ENCODE measurements at places on chromosomes 13 and 19. TPM values are rescaled to one million over a fixed set of nuclear protein-coding genes. Genes with fewer than 3 reads are reported as not detected.

- DNase-seq, result no peak
These were observed 33.7 kb upstream of the TPM4 start for GRCh38 chr19:16042533-16043085.

UCHL3 gene
- total RNA-seq, result 33.9 TPM

GRCh38 chr13:101398191-101398590, 18.1 kb downstream of the NALCN start:
- no peak for DNase-seq

STOML3 gene
- total RNA-seq, result not detected

DNA sequence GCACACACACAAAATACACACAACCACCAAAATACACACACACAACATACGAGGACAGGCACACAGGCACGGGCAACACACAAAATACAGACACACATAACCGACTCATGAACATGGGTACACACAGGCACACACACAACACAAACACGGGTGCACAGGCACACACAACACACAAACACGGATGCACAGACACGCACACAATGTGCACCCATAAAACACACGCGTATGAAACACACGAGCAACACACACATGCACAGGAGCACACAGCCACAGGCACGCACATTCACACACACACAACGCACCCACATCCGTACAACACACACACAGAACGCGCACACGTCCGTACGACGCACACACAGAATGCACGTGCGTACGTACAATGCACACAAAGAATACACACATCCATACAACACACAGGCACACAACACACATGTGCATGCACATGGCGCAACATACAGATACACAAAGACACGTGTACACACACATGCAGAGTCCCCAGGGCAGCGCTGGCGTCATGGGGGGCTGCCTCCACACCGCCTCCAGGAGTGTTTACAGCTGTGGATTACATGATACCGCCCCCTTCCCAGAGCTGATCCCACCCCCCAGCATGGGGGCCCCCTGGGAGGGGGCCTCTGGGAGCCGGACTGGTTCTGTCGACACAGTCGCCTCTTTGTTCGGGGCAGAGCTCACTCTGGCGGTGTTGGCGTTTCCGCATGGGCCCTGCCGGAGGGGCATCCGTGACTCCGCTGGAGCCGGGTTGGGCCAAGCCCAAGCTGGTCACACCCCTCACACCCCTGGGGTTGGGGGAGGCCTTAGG, 2.9 kb downstream of the SBNO2 start:
- no peak for DNase-seq

All from right lobe of liver (tissue), 6 donors.